ENCODE measurements at places on chromosomes 13 and 19.

DNA sequence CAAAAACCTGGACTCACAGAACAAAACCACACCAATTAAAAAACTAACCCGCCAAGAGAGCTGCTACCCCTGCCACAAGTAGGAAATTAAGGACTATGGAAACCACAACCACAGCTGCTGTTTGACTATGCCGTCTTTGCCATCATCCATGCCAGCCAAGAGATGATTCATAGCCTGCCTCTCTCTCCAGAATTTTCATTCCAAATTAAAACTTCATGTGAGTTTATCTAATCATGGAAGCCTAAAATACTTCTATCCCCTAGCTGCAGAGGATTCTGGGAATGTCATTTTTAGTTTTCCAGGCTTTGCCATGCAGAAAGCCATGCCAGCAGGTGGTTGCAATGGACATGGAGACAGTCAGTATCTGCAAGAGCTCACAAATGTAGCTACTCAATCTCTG is 27.6 kb upstream of the GTF2F2 start:
- no peak for DNase-seq

GRCh38 chr13:24503379-24503696 is 9.2 kb downstream of the PARP4 start:
- no peak for DNase-seq

DNA sequence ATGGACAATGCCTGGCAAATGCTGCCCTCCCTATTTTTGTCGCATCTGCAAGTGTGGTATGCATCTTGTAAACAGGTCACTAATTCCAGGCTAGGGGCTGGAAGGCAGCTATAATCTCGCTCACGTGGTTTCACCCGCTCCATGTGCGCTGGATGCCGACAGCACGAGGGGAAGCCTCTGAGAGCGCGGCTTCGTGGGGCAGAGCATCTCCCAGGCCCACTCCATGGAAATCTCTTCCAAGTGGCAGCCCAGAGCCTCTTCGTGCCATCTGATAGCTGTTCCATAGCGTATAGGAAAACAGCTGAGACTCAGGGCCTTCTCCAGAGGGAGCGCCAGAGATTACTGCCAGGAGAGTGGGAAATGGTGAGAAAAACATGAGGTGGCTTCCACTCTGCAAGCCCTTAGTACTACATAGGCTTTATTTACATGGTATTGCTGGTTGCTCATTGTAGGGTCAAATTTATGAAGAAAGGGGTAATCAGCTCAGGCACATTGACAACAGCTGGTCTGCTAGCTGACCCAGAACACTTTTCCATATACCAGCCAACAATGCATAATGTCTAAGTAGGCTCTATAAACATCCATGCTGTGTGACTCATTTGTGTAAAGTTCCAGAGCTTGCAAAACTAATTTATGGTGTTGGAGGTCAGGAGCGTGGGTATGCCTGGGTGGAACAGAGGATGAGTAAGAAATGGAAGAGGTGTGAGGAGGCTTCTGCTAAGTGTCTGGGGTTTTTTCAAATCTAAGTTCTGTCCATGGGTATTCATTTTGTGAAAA is 165.2 kb downstream of the SHISA2 start:
- DNase-seq, result peak; percentile 86

- no peak for DNase-seq
Observed at GRCh38 chr13:38735665-38736440, 49.0 kb downstream of the FREM2 start.
